Dermis microvascular lymphatic vessel endothelial cell (primary cell): ENCODE measurements at places on chromosomes 7 and 10.

DNA sequence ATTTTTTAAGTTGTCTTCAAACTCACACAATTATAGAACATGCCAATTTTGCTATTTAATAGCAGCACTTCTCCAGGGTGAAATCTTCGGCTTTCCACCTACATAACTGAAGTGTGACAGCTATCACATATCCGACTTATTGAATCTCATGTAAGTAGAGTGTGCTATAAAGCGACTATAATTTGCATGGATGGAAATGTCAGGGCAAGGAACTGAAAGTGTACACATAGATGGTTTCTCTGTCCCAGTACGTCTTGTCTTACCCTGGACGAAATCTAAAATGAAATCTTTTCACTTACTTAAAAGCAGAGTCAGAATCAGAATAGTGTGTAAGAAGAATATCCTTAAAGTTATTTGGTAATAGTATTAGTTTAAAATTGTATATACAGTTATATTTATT is 132.3 kb downstream of the THSD7A start:
- no peak for DNase-seq

- DNase-seq = no peak
These were observed 89.3 kb downstream of the CHST15 start for GRCh38 chr10:124003871-124004662.

DNA sequence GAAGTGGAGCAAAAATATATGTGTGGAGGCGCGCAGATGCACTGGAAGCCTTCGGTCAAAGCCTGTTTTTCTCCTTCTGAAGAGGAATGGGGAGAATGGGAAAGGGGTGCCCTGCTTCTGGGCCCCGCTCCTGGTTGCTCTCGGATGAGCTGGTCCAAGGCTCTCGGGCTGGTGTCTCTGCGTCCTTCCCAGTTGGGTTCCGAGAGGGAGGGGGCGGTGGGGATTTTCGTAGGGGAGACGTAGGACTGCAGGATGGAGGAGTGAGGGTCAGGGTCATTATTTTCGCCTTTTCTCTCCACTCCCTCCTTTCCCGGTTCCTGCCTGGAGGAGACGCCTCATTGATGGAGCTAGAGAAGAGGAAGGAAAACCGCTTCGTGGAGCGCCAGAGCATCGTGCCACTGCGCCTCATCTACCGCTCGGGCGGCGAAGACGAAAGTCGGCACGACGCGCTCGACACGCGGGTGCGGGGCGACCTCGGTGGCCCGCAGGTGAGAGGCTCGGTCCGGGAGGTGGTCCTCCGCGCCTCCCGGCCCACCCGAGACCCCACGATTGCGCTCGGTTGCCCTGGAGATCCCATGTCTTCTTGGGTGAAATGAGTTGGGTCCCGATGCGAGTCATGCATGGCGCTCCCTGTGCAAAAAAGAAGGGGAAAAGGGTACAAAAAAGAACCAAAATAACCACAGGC is 790 bp downstream of the ADAM22 start:
- DNase-seq = peak; percentile 9

GRCh38 chr7:5681979-5682546 is 99.4 kb downstream of the RNF216 start:
- no peak for DNase-seq

GRCh38 chr10:36117231-36117630 is 475.1 kb upstream of the FZD8 start:
- no peak for DNase-seq

DNA sequence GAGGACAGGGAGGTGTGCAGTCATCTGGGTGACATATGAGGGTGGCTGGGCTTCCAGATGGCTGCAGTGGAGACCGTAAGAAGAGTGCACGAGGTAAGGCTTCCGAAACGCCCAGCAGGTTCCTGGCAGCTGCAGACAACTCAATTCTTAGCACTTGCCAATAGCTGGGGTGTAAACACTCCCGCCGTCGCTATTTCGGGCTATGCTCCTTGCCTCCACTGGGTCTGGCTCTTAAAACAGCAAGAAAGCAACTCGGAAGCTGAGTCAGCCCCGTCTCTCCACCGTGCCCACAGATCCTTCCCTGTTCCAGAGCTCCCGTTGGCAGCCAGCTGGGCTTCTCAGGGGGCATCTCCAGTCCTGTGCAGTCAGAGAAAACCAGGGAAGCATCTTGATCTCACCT is 6.1 kb upstream of the PDGFA start:
- DNase-seq = no peak

GRCh38 chr10:5540080-5540479 is 15.3 kb downstream of the CALML3 start:
- DNase-seq = no peak

DNA sequence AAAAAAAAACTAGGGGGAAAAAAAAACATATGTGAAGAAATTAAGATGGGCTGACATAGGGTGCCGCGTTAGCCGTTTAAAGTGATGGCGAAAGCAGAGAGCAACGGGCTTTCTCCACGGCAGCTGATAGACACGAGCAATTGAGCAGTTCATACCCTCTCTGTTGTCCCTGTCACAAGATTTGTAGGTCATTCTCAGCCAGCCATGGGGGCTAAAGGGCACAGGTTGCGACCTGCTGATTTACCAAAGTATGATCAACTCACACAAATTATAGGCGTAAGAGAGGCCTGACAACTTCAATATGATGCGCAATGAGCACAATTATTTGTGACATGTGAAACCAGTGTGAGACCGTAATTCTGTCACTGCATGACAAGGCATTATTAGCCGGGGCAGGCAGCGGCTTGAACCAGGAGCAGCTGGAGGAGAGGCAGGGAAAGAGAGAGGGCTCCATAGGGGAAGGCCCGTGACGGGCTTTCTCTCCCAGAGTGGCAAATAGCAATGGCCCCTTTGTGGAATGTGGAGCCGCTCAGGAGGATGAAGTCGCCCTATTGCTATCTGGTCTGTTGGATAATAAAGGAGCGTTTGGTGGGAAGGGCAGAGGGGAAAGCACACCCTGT is 195.1 kb upstream of the HABP2 start:
- DNase-seq = no peak

- DNase-seq = peak; percentile 67
These were observed 27.2 kb downstream of the PODXL start for GRCh38 chr7:131529179-131529578.

- no peak for DNase-seq
These were observed 134.2 kb upstream of the AKR1E2 start for GRCh38 chr10:4691776-4692175.

DNA sequence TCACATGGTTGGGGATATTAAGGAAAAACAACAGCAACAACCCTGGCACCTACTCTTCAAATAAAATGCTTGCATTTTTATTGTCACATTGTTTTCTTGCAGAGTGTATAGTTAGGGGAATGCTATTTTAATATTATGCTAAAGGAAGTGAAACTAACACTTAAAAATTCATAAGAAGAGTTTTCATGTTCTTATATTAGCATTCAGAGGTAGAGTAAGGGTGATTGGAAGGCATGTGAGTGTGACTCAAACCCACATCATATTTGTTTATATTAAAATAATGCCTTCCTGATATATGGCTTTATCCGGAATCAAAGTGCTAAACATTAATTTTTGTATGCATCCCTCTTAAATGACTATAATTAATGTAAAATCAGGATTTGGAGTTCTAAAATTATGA is 59.8 kb upstream of the TES start:
- DNase-seq = peak; percentile 44

GRCh38 chr7:105097619-105098018 is 83.6 kb downstream of the KMT2E start:
- DNase-seq = peak; percentile 93

- no peak for DNase-seq
These were observed 82.8 kb downstream of the MAPK8 start for GRCh38 chr10:48389272-48389671.

- no peak for DNase-seq
These were observed 64.8 kb upstream of the CAPZA2 start for GRCh38 chr7:116797612-116798011.

DNA sequence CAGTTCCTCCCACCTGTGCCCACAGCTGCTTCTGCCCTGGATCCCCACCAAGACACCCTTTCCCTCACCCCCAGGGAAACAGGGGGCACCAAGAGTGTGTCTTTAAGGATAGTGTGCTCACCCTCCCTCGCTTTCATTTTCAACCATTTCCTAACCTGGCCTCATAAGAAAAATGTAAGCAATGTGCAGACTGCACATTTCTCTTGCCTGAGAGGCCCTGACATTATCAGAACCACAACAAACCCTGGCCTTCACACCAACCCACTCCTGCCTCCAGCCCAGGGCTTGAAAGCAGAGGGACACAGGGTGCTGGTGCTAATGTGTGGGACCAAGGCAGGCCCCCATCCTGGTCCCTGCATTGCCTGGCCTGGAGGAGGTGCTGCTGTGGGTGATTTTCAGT is 11.0 kb upstream of the IMPDH1 start:
- DNase-seq = no peak

DNA sequence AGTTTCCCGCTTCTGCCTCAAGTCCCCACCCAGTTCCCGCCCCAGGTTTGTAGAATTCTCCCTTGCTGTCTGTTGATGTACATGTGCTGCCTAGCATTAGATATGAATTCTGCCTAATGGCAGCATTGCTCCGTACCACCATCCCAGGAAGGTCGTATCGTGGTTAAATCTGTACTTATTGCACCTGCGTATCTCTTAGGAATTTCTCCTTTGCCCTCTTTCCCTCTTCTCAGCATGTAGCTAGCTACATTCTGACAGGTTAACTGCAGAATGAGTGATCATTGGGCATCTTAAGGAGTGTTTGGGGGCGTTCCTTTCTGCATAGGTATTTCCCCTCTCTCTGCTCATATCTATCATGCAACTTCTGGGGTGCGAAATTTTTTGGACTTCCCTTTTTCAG is 293.1 kb downstream of the GPR158 start:
- no peak for DNase-seq

GRCh38 chr10:1211844-1212570 is 155.8 kb downstream of the WDR37 start:
- no peak for DNase-seq

DNA sequence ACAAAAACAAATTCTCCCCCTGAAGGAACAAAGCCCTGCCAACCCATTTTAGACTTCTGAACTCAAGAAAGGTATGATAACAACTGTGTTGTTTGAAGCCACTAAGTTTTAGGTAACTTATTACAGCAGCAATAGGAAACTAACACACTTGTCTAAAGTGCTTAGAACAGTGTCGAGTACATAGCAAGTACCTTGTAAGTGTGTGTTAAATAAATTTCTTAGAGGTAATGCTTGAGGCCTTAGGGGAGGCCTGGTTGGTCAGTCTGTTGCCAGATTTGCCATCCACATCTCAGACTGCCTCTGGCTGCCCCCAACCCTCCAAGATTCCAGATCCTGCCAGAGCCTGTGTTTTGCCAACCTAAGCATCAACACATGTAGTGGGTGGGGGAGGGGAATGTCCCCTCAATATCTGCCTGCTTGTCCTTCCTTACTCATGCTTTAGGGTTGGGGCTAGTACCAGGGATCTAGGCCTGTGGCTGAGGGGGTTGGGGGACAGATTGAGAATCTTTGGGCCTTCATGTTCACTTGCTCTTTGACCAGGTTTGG is 27.1 kb upstream of the PAX2 start:
- DNase-seq = no peak

GRCh38 chr7:17497136-17497535 is 198.7 kb downstream of the AHR start:
- DNase-seq = no peak

DNA sequence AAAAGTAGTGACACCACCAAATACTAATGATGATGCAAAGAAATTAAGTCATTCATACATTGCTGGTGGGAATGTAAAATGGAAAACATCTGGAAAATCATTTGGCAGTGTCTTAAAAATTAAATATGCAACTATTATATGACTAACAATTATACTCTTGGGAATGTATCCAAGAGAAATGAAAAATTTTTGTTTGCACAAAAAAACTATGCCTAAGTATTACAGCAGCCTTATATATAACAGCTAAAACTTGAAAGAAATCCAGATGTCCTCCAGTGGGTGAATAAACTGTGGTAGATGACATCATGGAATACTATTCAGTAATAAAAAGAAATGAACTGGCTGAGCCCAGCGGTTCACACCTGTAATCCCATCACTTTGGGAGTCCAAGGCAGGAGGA is 132.0 kb downstream of the NEBL start:
- no peak for DNase-seq

- DNase-seq = no peak
These were observed 16.4 kb downstream of the AOAH start for GRCh38 chr7:36707898-36708297.

GRCh38 chr7:2967253-2967652 is 76.4 kb downstream of the CARD11 start:
- DNase-seq = no peak

DNA sequence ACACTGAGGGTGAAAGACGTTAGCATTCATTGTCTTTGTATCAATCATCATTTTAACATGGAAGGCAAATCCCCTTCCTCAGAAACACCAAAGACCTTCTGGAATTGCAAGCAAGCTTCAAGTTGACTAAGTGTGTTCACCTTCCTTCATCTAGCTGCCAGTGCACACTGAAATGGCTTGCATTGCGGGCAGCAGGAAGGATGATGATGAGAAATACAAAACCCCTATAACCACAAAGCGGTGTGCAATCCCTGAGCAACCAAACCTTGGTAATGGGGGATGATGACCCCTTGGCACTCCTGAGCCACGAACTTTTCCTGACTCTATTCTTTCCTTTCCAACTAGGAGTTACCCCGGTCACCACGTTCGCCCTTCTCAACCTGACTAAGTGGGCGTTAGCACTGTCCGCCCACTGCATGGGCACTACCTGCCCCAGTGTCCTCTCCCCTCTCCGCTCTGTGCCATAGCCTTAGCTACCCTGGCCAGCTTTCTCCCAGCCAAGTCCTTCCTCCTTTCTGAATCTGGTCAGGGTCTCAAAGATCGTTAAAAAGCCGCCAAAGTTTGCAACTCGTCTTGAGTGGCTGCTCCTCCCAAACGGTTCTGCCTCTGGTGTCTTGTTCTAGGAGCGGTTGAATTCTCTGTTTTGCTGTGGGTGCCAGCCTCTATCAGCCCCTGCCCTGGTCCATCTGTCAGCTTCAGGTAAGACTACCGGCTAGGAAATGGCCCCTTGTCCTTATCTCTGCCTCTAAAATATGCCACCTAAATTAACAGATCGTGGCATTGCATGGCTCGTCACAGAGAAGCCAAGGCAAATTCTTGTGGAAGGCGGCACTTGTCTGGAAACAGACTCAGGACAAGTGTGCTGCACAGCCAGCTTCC is 586 bp upstream of the AOC1 start:
- DNase-seq = no peak

- no peak for DNase-seq
These were observed 292.8 kb downstream of the SFMBT2 start for GRCh38 chr10:7117806-7118674.

- DNase-seq = no peak
These were observed 884 bp downstream of the RINT1 start for GRCh38 chr7:105532709-105533460.

GRCh38 chr10:94963901-94964300 is 25.4 kb downstream of the CYP2C9 start:
- peak; percentile 5 for DNase-seq

- DNase-seq = no peak
These were observed 3.8 kb upstream of the TECTB start for GRCh38 chr10:112279433-112279832.

- no peak for DNase-seq
These were observed 47.5 kb downstream of the DNAJB6 start for GRCh38 chr7:157384301-157384700.

DNA sequence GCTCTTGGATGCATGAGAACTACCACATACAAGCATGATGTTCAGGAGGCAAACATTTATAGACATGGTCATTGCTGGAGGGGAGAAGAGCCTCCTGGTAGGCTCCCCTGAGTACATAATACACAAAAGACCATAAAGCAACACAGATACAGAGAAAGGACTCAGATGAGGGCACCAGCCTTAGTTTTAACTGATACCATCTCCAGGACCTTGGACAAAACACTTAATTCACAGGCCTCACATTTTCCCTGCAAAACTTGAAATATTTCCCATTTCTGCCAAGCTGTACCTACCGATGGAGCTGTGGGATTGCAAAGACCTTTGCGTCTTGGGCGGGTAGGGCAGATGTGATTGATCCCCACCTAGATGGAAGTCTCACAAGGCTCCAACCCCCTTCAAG is 16.7 kb upstream of the ZNF488 start:
- DNase-seq = no peak
